ENCODE measurements at places on chromosomes 7 and 10.

- DNase-seq = no peak
Observed at GRCh38 chr10:112282086-112282485, 1.1 kb upstream of the TECTB start.

DNA sequence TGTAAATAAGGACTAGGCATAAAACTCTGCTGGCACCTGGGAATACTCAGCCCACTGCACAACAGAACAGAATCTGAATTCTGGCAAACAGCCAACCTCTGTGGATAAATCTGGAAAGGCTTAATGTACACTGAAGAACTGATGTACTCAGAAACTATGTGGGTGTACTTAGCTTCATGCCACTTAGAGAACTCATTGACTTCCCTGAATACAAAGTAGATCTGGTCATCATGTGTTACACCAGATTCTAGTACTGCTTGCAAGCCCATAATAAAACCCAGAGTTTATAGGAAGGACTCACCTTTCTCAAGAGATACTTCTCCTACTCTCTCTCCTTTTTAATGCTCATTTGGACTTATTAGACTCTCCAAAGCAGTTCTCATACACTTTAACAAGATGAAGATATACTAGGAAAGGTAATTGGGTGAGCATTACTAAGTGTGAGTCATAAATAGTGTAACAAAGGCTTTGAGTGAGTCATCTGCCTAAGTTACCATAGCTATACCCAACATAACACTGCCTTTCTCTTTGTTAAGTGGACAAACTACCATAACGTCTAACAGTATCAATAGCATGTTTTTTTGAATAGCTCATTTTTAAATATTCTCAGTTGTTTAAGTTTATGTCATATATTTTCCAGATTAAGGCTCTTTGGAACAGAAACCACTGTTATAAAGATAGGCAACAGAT is 309.1 kb downstream of the MDFIC start:
- DNase-seq = no peak

DNA sequence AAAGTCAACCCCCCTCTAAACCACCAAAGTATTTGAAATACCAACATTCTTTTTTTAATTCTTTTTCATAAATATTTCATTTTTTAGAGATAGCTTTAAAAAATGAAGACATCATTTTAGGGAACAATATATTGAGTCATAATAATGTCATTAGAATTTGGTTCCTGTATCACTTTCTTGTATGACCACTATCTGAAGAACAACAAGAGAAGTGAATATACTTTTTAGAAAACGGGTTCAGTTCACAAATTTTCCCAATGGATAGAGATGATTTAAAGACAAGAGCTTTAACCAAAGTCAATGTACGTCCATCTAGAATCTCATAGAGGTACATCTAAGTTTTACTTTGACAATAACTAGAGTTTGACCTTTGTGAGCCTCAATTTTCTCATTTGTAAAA is 48.2 kb downstream of the CUBN start:
- DNase-seq = no peak

DNA sequence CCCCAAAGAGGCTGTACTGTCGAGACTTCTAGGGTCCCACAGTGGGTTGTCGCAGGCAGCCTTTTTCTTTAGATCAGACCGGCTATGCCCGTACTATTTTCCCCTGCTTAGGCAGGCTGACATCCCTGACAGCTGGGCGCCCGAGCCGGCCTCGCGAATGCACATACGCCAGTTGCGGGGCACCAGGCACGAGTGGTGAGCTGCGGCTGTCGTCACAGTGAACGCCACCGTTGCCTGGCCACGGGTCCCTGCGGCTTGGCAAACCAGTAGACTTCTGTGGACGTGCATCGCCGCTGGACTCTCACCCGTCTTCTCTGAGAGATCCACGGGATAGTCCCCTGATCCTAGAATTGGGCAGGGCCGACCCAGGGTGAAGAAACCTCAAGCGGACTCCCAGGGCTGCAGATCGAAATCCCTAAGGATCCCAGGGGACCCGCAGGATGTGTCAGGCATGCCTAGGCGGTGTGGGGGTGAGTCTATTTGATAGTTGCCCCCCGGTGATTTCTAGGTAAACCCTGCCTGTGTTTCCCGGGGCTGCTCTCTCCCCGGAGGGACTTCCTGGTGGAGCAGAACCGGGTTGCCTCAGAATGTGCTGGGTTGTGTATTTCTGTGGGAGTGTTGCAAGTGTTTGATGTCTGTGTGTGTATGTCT is 33.0 kb upstream of the ZNF273 start:
- DNase-seq = no peak

GRCh38 chr10:5108658-5109416 is 14.6 kb downstream of the AKR1C3 start:
- no peak for DNase-seq
